Activated T-helper 9 cell treated with anti-CD3 and anti-CD28 coated beads, Interleukin-2, amount 50 U/mL, for 16 hours (primary cell): ENCODE measurements at places on chromosomes 2 and 18.
A peak's percentile ranks its signal among the peaks of the same experiment; 100 is the strongest.

- DNase-seq: no peak
These were observed 307.3 kb downstream of the GBX2 start for GRCh38 chr2:235860871-235861270.

DNA sequence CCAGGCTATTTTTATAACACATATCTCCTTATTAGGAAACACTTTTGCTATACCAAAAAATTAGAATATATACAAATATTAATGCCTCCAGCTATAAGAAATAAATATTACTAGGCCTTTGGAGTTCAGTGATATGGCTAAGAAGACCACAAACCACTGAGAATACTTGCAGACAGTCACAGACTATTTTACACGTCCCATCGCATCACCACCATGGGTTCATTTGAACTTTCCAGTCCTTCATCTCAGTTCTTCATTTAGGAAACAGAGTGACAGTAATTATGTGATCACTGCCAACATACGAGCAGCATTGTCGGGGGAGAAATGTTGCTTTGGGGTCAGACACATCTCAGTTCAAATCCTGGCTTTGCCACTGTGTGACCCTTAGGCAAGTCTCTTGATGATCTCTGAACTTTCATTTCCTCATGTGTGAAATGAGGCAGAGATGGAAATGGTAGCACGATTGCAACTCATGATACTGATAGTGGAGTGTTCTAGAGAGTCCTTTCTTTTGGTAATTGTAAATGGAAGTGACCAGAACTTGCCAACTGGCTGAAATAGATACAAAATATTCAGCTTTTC lies 138.9 kb upstream of the NRP2 start:
- DNase-seq: no peak

DNA sequence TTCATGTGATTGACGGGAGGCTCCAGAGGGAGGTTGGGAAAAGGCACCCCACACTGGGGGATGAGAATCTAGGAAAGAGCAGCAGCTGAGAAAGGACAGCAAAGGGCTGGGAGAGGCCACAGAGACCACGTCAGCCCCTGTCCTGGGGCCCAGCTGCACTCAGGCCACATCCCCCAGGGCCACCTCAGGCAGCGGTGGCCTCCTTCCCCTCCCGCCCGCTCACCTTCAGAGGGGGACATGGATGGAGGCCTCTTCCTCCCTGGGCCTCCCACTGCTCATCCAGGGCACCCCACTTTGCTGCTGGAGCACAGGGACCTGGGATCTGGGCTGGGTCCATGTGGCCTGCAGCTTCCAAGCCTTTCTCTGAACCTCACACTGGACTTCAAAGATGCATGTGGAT lies 199.8 kb upstream of the HDAC4 start:
- no peak for DNase-seq

DNA sequence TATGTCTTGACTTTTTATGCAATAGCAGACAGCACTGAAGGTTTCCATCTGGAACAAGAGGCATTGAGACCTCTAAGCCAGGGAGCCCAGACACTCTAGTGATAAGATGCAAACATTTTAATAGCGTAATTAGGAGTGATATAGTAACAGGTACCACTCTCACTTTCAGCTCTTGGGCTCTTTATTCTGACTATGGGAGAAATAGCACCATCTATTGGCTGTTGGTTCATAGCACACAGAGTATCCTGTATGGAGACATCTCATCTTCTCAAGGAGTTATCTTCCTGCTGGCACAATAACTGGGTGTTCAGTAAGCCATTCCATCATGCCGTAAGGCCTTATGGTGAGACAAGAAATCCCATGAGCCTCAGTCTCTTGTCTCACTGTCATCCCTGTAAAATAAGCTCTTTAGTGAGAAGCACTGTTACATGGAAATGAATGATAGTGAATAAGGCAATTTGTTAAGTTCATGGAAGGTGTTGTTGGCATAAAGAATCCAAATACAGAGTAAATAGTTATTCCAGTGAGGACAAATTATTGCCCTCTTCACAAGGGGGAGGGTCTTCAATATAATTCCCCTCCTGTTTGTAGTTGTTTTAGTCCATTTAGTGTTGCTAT lies 48.3 kb downstream of the THUMPD2 start:
- no peak for DNase-seq

DNA sequence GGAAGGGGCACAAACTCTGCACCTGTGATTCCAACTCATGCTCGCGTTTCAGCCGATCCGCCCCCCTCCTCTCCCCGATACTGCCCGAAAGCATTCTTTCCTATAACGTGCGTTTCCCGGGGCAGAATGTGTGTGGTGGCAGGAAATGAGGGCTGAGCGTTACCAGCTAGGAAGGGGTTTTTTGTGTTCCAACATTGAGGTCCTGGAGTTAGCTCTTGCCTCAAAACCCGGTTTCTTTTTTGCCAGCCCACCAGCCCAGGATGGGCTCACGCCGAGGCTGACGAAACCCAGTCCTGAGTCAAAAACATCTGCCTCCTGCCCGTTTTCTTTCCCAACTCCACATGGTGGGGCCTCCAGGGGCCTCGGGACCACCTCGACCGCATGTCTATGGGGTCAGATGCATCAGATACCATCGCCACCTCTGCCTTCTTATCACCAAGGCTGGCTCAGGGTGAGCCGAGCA lies 113.7 kb upstream of the COPS8 start:
- no peak for DNase-seq

DNA sequence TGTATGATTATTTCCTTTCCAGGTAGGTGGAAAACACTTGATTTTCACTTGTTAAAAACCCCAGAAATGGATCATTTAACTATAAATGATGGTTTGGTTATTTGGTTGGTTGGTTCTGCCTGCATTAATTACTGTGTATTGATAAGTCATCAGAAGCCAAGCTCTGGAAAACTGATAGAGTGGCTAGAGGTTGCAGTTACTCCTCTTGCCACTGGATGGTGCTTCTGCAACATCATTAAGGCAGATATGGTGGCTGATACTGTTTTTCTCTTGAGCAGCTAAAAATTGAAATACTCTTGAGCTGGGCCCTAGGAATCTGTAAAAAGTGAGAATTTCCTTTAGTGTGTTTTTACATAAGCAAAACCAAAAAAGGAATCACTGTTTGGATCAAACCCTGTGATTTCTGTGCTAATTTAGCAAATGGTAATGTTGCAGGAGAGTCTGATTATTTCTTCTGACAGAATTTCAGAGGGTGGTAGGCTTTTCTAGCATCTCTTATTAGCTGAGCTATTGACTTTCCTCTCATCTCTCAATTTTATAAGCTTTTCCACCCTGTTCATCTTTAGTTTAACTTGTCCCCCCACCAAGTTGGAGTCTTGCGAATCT lies 54.3 kb downstream of the RAB10 start:
- no peak for DNase-seq

GRCh38 chr2:235855011-235855410 lies 313.2 kb downstream of the GBX2 start:
- no peak for DNase-seq

DNA sequence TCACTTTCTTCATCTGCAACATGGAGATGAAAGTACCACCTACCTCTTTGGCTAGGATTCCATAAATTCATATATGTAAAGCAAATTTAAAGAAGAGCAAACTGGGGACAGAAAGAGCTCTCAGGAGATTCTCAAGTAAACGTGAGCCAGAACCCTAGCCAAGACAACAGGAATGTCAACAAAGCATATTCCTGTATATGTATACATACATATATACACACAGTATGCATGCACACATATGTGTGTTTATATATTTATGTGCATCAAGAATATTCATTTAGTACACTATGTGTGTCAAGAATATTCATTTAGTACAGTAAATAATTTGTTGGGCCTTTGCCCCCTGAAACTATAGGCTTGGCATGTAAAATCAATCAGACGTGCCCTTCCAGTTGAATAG lies 574.4 kb upstream of the KLHL29 start:
- no peak for DNase-seq

DNA sequence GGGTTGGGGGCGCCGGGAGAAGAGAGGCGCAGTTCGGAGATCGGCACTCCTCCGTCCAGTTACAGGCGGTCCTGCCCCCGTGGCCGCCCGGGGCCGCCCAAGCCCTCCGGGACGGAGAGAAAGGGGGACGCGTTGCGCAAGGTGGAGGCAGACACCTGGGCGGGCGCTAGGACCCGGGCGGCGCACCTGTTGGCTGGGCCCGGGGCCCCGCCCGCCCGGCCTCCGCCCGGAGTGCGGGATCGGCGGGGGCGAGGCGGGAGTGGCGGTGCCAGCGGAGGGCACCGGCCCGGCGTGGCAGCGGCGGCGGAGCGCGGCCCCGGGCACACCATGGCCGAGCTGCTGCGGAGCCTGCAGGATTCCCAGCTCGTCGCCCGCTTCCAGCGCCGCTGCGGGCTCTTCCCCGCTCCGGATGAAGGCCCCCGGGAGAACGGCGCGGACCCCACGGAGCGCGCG lies at the start of gene SGPP2:
TSS of gene SGPP2 (plus strand) at position 268 of the 453 bp plus-strand sequence. CDS start at position 328, 60 bp downstream.
- DNase-seq: peak; percentile 13

- DNase-seq: no peak
These were observed 360.8 kb downstream of the GRB14 start for GRCh38 chr2:164260506-164260905.

DNA sequence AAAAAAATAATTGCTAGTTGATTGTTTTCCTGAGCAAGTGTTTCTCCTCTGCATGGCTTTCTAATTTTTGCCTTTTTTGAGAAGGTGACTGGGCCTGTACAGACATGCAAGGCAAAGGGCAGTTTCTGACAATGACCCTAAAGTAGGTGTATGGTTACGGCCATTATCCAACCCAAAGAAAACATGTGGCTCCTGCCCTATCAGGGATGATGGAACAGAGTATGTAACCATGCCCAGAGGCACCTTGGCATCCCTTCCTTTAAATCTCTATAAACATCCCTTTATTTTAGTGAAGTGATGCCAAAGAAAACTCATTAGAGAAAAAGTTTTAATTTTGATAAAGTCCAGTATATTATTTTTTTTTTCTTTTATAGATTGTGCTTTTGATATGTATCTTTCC lies 217.5 kb downstream of the LPIN1 start:
- no peak for DNase-seq

GRCh38 chr18:71405169-71405809 lies 1116.4 kb downstream of the SOCS6 start:
- no peak for DNase-seq

GRCh38 chr2:240464514-240465241 lies 29.2 kb downstream of the GPC1 start:
- DNase-seq: no peak

DNA sequence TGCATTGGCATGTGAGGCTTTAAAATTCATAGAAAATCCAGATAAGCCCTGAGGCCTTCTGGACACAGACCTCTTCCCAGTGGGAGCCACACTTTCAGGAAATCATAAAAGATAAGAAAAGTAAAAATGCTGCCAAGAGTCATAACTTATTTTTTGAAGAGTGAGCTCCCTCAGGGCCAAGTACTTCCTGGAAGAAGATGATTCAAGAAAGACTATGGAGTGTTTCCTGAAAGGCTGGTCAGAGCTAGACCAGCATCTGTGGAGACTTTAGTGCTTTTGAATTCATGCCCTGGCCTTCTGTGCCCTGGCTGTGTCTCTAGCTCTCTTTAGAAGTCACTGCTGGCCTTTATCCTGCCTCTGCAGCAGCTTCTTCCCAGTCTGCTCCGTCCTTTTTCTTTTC lies 6.4 kb upstream of the XDH start:
- no peak for DNase-seq

DNA sequence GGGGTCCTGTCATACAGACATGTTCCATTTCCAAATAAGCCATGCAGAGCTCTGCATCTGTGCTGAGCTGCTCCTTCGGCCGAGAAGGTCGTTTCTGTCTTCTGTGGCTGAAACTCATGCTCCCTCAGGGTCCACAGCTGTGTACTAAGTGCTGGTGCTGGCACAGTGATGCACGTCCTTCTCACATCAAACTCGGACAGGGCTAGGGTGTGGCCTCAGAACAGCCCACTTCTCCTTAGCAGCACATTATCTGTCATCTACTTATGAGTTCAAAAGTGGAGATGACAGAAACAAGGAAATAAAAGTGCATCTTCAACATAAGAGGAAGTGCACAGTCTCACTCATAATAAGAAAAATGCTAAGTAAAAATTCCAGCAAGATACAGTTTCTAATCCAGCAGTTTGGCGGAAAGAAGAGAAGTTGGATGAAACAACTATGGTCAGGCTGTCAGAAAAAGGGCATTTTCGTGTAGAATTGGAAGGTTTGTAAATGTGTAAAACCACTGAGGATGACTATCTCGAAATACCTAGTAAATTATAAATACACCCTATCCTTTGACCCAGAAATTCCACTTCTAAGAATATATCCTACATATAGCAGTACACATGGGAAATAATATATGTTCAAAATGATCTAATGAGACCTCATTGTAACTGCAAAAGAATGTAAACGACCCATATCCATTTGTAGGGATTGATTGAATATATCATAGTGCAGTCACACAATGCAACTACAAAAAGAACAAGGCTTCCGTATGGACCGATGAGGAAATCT lies 53.7 kb upstream of the APCDD1 start:
- no peak for DNase-seq

GRCh38 chr2:77666251-77666980 lies 144.2 kb upstream of the LRRTM4 start:
- no peak for DNase-seq

- DNase-seq: no peak
These were observed 58.3 kb upstream of the RAPGEF4 start for GRCh38 chr2:172677363-172677762.

- DNase-seq: no peak
These were observed 33.6 kb downstream of the KIF1A start for GRCh38 chr2:240786355-240786841.

DNA sequence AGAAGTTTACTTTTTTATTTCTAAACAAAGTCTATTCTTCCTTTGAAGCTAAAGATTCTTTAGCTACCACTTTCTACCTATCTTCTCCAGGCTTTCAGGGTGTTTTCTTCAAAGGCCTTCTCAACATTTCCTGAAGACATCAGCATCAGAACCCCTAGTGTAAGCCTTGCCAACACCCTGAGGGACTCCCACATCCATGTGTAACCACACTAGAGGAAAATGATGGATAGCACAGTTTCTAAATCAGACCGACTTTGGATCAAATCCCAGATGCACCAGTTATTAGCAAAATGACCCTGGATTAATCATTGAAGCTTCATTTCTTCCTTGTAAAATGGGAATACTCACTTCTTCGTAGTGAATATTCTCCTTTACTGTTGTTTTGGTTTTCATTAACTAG lies 4.7 kb upstream of the TTN start:
- no peak for DNase-seq

GRCh38 chr2:158357699-158358098 lies 98.9 kb downstream of the CCDC148 start:
- no peak for DNase-seq

- no peak for DNase-seq
These were observed 12.6 kb downstream of the GKN1 start for GRCh38 chr2:68987021-68987503.

- no peak for DNase-seq
These were observed 64.8 kb downstream of the CALCRL start for GRCh38 chr2:187383043-187383800.

GRCh38 chr2:99032786-99033185 lies 96.8 kb upstream of the CRACDL start:
- no peak for DNase-seq

- no peak for DNase-seq
These were observed 57.8 kb upstream of the NABP1 start for GRCh38 chr2:191620144-191620543.
